ENCODE measurements at places on chromosomes 7 and 10.

GRCh38 chr7:114081606-114082425, 163.0 kb upstream of the PPP1R3A start:
- DNase-seq: no peak

- DNase-seq: no peak
Observed at GRCh38 chr10:95782318-95782717, 26.4 kb downstream of the ENTPD1 start.

- no peak for DNase-seq
Observed at GRCh38 chr10:70775679-70776454, 9.3 kb downstream of the TBATA start.

- no peak for DNase-seq
Observed at GRCh38 chr10:124077208-124077993, 16.0 kb downstream of the CHST15 start.

- DNase-seq: no peak
Observed at GRCh38 chr7:66281678-66282590, 76.8 kb downstream of the TPST1 start.

GRCh38 chr10:28661035-28661434, 16.3 kb upstream of the BAMBI start:
- no peak for DNase-seq

GRCh38 chr10:107085665-107086525, 78.6 kb downstream of the SORCS1 start:
- DNase-seq: no peak

DNA sequence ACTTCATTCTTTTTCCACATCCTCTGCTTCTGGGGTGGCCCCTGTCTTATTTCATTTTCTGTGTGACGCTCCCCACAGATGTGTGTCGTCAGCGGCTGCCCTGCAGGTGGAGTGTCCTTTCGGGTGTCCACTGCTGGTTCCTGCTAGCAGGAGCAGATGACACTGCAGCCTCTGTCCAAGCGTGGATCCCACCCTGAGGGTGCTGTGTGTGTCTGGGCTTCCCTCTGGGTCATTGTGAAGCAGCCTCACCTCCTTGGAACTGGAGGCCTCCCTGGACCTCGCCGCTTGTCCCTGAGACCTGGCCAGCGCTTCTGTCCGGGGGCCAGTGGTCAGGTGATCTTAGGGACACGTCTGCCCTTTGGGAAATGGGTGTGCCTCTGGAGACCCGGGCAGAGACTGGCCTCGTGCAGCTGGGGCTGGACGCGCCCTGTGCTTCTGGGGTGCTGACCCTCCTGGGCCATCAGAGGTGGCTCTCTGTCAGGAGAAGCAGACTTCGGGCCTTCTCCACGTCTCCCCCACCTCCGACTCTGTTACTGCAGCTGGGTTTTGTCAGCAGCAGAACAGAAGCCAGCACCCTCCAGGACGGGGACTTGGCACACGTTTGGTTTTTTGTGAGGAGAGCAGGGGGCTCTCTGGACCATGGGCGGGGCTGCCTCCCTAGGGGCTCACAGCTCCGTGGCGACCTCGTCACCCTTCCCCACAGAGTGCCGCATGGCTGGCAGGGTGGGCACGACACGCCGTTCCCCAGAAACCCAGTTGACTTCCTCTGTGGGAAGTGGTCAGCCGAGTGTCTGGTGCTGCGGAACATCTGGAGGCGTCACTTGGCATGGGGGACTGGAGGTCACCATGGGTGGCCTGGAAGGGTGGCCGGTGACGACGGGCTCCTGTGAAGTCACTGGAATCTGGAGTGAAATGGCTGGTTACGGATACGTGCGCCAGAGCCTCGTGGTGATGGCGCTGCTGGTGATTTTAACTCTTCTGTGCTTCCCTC, 48.4 kb downstream of the INPP5A start:
- no peak for DNase-seq

DNA sequence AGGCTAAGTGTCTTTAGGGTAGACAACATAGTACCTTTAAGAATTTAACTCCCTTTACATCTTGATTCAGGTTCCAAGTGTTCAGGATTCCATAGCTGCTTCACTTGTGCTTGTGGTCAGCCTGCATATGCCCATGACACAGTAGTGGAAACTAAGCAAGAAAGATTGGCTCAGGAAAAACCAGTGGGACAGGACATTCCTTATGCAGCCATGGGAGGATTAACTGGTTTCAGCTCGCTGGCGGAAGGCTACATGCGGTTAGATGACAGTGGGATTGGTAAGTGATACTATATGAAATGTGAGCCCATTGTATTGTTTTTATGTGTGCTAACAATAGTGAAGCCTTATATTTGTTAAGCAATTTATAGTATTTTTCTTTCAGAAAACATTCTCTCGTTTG, 11.3 kb downstream of the FAM221A start:
- no peak for DNase-seq

DNA sequence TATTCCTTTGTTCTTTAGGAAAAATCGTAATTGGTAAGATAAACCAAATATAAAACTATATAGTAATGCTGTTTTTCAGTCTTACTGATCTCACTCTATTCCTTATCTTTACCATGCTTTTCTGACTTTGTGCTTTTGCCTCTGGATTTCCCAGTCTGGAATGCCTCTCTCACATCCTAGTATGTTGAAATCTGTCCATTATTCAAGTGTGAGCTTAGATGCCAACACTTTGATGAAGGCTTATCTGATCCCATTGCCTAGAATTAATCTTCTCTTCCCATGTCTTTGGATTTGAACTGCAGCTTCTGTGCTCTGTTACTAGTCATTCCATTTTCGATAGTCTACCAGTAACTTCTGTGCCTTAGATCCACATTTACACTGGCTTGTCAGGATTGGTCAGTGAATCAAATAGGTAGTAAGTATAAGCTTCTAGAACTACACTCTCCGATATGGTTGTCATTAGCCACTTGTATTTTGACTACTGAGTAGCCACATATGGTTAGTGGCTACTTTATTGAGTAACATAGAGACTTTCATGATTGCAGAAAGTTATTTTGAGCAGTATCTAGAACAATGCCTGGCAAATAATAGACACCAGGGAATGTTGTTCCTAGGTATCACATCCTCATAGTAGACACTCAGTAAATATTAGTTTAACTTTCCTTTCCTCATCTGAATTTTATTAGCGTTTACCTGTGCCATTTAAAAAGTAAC, 92.9 kb downstream of the BMPR1A start:
- no peak for DNase-seq

DNA sequence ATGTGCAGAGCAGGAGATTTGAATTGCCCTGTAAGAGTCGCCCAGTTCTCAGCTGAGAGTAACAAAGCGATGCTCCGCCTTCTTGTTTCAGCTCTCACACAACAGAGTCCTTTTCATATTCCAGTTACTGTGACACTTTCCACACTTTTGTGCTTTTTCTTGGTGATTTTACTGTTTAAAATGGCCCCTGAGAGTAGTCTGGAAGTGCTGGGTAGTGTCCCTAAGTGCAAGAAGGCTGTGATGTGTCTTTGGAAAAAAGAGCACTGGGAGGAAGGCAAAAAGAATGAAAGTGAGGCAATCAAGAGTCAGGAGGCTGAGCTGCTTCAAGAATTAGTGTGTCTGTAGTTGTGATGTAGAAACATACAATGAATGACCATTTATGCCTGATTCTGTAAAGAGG, 201.2 kb upstream of the SEMA3E start:
- no peak for DNase-seq

DNA sequence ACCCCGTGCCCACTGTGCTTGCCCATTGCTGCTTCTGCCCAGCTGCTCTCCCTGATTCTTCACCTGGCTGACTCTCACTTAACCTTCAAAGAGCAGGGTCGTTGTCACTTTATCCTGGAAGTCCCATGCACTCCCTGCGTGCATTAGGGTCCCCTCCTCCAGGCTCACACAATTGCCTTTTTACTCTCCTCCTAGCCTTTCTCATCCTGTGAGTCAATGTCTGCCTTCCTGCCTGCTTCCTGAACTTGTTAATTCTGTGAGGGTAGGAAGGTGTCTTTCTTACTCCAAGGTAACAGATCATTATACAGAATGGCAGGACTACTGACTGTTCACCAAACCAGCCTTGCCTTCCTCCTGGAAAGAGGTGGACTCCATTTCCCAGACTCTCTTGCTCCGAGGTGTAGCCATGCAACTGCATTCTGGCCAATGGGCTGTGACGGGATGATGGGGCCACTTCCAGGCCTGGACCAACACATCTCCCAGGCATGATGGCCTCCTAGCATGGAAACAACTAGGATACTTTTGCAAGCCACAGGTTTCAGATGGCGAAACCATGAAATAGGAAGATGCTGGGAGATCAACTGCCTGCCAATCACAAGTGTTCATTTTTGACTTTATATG, 54.7 kb downstream of the ARHGAP22 start:
- no peak for DNase-seq

- no peak for DNase-seq
Observed at GRCh38 chr7:143199040-143199439, 15.8 kb downstream of the TAS2R39 start.

- no peak for DNase-seq
Observed at GRCh38 chr7:110620110-110620735, 470.7 kb upstream of the LRRN3 start.

DNA sequence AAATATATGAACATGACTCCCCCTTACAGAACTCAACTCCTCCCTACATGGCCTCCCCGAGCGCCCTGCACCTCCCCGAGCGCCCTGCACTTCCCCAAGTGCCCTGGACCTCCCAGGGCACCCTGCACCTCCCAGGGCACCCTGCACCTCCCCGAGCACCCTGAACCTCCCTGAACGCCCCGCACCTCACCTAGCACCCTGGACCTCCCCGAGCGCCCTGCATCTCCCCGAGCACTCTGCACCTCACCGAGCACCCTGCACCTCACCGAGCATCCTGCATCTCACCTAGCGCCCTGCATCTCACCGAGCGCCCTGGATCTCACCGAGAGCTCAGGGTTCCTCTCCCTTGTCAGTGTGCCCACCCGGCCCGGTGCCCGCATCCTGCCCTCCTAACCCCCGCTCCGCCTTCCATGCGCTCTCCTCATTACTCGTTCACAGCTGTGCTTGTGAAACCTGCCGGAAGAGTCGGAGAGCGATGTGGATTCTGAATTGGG, 134.3 kb downstream of the ACTR3B start:
- no peak for DNase-seq

DNA sequence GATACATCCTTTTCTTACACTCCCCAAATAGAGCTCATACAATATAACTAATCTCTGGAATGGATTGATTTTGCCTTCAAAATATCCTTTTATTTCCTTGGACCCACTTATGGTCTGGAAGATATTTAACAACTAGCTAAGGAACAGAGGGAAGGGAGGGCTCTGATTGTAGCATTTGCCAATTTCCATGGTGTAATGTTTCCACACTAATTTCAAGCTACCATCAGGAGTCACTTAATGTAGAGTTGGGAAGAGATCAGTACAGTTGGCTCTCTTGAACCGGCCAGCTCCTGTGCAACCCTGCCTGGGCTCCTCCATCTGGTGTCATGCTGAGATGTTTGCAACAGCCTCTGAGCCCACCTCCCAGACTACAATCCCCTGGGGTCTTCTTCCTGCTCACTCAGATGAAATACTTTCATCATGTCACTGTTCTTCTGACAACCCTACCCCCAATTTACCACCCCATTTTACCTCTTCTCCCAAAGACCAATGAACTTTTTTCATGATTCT, 8.0 kb upstream of the IL6 start:
- no peak for DNase-seq

GRCh38 chr7:30543813-30544525, 39.3 kb upstream of the GGCT start:
- no peak for DNase-seq

GRCh38 chr10:86840498-86840897, 84.1 kb downstream of the BMPR1A start:
- no peak for DNase-seq

- no peak for DNase-seq
Observed at GRCh38 chr10:112580267-112580666, 133.3 kb downstream of the VTI1A start.

- no peak for DNase-seq
Observed at GRCh38 chr10:123434435-123435039, 231.6 kb upstream of the GPR26 start.

DNA sequence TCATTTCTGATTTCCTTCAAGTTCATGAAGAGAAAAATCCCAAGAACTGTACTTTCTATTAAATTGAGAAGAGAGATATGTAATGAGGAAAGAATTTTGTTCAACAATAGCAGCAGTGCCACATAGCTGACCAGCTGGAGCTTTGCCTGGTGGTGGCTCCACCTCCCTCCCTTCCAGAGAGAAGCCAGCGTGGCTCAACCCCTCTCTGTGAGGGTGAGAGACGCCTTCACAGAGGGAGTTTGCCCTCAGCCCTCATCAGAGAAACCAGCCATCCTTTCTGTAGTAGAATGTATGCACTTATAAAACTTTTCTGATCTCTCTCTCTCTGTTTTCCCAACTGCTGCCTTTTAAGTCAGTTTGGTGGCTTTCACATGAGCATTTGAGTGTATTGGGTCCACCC, 20.5 kb upstream of the COL1A2 start:
- no peak for DNase-seq

DNA sequence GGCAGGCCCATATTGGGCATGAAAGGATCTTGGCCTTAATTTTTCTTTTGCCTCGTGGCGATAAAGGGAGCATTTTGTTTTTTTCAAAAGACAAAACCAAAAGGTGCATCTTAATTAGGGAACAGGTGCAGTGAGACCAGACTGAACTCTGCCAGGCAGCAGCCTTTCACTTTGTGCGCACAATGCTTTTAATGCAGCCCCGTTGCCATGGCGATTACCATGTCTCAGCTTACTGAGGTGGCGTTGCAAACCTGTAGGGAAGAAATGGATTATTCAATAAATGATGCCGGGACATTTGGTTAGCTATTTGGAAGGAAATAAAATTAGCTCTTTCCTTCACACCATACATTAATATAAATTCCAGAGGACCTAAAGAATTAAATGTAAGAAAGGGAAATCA, 61.9 kb downstream of the MYL10 start:
- peak; percentile 75 for DNase-seq

DNA sequence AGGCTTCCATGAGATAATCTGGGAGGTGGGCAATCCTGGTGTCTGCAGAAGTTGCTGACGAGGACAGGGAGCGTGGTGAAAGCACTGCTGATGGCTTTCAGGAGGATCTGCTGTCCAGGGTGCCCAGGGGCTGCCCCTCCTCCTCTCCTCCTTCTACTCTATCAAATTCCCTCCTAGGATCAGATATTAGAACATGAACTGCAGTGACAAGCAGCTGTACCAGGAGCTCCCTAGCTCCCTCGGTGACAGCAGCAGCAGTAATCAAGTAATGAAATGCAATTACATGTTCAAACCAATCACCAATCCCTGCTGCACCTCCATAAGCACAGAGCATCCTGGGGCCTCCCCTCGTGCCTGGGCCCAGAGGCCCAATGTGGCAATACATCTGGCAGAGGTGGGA, 46.9 kb downstream of the GRID1 start:
- DNase-seq: no peak

GRCh38 chr10:69426376-69426727, 9.6 kb upstream of the TACR2 start:
- DNase-seq: no peak

DNA sequence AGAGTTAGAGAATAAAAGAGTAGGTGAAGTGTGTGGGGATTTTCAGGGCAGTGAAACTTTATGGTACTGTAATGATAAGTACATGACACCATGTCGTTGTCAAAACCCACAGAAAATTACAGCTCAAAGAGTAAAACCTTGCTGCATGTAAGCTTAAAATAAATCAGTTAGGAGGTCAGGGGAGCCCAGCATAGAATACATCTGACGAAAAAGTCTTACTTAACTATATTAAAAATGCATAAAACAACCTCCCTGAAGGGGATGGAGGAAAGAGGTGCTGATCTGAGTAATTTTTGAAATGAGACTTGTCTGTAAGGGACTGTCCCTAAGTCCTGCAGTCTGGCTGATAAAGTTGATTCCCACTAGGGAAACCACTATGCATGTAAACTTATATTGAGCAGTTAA, 49.8 kb upstream of the AKR1E2 start:
- DNase-seq: no peak
